ENCODE measurements at places on chromosomes 12 and 14.

- peak; percentile 34 for DNase-seq
These were observed 155.5 kb upstream of the CCND2 start for GRCh38 chr12:4118017-4118510.

DNA sequence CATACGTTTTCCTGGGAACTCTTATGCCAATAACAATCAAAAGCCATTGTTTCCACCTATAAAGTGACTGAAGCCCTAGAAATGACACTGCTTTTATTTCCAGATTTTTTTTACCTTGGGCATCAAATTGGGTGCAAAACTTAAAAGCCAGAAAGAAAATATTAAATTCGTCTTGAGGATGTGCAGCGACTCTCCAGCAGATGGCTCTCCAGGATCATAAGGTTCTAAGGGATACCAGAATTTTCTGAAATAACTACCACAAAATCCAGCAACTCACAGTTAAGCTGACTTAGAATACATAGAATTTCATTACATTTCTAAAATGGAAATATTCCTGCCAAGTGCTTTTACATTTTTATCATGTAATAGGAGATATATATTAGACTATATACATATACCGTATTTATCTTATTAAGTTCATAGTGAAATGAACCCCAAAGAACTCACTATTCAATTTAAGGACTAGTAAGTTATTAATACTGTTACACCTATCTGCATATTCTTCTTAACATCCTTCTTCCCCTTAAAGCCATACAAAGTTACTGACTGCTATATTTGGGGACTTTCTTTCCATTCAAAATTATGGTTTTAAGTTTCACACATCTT is 44.0 kb downstream of the ARMH4 start:
- DNase-seq: peak; percentile 78

- DNase-seq: no peak
These were observed 21.6 kb upstream of the TESC start for GRCh38 chr12:117120787-117121186.

- peak; percentile 34 for DNase-seq
These were observed 538.9 kb downstream of the SNAPC1 start for GRCh38 chr14:62301080-62301479.

GRCh38 chr12:50057000-50057841 is at the start of gene ASIC1:
TSS of gene ASIC1 (plus strand) at chr12:50057596. CDS start at chr12:50058767, 1,171 bp downstream.
- DNase-seq: peak; percentile 56

- DNase-seq: no peak
These were observed 1400.0 kb upstream of the FLRT2 start for GRCh38 chr14:84129941-84130340.

DNA sequence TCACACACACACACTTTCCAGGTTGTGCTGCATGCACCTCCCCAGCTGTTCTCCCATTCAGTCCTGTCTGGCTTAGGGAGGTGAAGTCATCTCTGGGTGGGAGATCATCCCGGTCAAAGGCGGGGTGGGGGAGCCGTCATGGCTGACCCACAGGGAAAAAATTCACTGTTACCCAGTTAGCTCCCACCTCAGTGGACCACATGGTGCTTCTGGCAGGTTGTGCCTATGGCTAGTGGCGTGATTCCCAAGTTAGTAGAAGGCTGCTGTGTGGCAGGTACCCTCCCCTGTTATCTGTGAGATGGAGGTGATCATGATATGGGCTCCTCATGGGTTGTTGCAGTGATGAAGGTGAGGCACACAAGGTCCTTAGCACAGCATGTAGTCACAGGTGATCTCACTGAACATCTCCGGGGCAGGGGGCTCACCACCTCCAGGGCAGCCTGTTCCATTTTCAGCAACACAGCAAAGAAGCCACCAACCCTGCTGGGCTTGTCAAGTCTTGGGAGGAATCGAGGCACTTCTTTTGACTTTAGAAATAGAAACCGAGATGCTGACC is 154.9 kb upstream of the CCND2 start:
- no peak for DNase-seq

DNA sequence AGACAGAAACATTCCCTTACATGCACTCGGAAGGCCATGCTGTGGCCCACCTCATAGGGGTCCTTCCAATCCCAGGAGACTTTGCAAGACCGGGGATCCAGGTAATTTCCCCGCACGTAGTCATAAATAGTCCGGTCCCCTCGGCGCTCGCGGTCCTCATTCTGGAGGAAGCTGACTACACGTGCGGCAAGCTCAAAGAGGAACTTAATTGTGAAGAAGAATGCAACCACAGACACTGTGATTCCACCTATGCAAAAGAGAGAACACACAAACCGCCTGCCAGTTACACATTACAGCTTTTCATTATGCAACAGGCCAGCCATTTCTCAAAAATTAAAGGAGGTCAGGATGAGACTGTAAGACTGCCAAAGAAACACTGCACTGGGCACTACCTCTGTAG is 28.4 kb downstream of the AREL1 start:
- no peak for DNase-seq

DNA sequence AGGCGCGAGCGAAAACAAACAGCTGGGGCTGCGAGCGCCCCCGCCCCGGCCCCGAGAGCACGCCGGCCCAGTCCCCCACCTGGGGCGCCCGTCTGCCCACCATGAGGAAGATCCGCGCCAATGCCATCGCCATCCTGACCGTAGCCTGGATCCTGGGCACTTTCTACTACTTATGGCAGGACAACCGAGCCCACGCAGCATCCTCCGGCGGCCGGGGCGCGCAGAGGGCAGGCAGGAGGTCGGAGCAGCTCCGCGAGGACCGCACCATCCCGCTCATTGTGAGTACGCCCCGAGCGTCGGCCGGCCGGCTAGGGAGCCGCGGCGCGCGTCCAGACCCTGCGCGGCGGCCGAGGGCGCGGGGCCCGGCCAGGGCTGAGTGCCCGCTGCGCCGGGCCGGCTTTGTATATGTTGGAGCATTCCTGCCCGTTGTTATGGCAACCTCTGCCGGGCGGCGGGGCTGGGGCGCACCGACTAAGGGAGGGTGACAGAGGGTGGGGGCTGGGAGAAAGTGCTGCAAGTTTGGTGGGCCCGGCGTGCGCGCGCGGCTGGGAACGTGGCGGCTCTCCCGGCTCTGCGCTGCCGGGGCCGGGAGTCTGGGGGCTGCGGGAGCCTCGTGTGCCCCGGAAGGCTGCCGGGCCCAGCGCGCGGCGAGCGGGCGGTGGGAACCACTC is 367 bp downstream of the GALNT16 start:
- no peak for DNase-seq

- DNase-seq: no peak
These were observed 1352.7 kb upstream of the TMEM132C start for GRCh38 chr12:126914170-126914793.

DNA sequence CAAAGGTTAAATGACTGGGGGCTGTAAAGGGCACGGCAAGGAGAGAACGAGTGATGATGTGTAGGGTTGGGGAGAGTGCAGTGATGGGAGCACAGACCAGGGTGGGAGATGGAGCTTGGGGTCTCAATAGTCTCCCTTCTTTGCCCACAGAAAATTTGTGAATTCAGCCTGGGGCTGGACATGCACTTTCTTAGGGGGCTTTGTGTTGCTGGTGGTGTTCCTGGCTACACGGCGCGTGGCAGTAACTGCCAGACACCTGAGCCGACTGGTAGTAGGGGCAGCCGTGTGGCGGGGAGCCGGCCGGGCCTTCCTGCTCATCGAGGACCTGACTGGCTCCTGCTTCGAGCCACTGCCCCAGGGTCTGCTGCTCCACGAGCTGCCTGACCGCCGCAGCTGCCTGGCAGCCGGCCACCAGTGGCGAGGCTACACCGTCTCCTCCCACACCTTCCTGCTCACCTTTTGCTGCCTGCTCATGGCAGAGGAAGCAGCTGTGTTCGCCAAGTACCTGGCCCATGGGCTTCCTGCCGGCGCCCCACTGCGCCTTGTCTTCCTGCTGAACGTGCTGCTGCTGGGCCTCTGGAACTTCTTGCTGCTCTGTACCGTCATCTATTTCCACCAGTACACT is 1.7 kb downstream of the FITM1 start:
- DNase-seq: no peak

- peak; percentile 36 for DNase-seq
These were observed 9.9 kb downstream of the SLC15A4 start for GRCh38 chr12:128813883-128814282.

Data from astrocyte of the spinal cord (primary cell).